ENCODE measurements at places on chromosomes 7 and 10.

DNA sequence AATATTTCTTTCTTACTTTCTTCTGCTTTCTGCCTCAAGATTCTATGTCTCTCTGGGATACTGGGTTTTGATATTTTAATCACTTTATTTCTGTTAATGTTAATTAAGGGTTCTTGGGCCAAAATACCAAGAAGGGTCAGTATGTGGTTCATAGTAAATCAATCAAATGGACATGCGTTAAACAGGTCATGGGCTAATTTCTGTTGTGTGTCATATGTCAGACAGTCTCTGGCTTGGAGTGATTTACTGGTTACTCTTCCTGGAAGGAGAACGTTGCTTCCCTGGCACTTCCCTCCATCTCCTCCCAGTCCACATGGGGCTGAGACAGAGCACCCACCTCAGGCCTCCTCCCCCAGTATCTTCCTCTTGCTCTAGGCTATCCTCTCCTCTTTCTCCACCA, 489.1 kb downstream of the SUGCT start:
- no peak for DNase-seq

- no peak for DNase-seq
Observed at GRCh38 chr7:12152196-12152918, 58.7 kb upstream of the TMEM106B start.

DNA sequence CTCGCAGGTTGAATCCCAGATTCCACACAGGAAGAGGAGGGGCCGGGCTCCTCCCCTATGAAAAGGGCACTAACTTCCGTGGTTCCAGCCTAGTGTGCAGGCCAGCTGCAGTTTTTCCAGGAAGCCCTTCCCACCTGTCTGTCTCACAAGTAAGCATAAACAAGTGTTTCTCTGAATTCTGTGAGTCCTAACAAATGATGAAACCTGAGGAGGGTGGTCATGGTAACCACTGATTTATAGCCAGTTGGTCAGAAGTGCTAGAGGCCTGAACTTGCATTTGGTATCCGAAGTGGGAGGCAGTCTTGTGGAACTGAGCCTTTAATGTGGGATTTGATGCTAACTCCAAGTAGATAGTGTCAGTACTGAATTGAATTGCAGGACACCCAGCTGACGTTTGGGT, 54.7 kb upstream of the STEAP4 start:
- DNase-seq, result no peak

DNA sequence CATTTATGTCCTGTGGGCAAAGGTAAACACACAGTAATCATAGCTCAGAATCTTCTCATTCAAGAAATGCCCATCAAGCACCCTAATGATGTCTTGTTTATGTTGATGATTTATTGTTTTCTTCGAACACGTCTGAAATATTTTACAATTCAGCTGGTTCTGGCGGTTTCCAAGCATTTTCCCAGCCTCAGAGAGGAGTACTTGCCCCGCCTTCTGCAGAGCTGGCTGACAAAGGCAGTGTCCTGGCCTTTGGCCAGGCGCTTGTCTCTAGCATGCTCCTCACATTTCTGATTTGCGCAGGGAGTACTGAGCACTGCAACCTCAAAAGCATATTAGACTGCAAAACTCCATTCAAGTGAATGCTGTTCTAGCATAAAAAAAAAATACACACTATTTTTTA, 314.2 kb upstream of the GNAI1 start:
- no peak for DNase-seq

GRCh38 chr7:123372368-123372767, 162.0 kb downstream of the IQUB start:
- DNase-seq, result no peak

GRCh38 chr10:110160081-110160480, 47.3 kb upstream of the MXI1 start:
- no peak for DNase-seq

- DNase-seq, result no peak
Observed at GRCh38 chr7:106312099-106312871, 27.5 kb upstream of the NAMPT start.

GRCh38 chr10:14369906-14370305, 39.2 kb upstream of the FRMD4A start:
- DNase-seq, result no peak

GRCh38 chr7:36637417-36637816, 86.9 kb downstream of the AOAH start:
- no peak for DNase-seq

GRCh38 chr10:102225646-102226541, at the start of gene ELOVL3:
ELOVL3 (plus strand) TSS chr10:102226299; CDS start chr10:102226549, 250 bp downstream.
- DNase-seq, result peak; percentile 76

DNA sequence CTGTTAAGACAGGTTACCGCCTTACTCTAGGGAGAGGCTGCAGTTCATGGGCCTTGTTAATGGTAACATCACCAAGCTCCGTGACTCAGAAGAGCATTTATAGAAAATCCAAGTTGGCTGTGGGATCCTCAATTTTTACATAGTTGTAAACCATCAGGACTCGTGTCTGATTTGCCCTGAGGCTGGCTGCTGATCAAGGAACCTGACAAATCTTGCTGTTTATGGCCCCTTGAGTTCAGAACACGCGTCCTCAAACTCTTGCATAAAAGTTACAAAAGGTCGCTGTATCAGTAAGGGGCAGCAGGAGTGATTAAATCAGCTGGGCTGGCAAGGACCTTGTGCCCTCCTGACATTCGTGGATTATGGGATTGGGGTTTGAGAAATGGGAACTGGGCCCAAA, 4.6 kb downstream of the SLC13A4 start:
- DNase-seq, result no peak

GRCh38 chr7:102933763-102934162, 21.0 kb downstream of the LRRC17 start:
- no peak for DNase-seq

DNA sequence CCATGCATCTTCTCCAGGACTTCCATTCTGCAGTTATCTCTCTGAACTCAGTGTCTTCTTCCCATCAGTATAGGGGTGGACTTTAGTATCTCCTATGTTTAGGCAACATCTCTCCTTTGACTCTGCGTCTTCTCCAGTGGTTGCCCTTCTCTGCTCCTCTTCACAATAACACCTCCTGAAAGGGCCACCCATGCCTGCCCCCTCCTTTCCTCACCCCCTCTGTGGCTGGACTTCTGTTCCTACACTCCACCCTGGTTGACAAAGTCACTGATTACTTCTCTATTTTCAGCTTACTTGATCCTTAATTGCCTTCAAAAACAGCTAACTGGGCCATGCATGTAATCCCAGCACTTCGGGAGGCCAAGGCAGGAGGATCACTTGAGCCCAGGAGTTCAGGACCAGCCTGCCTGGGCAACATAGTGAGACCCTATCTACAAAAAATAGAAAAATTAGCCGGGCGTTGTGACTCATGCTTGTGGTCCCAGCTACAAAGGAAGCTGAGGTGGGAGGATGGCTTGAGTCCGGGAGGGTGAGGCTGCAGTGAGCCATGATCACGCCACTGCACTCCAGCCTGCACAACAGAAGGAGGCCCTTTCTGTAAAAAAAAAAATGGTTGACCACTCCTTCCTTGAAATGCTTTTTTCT, 13.7 kb downstream of the SRGN start:
- no peak for DNase-seq

- DNase-seq, result no peak
Observed at GRCh38 chr10:128629111-128630096, 503.2 kb upstream of the MKI67 start.

GRCh38 chr7:30231271-30231670, 53.1 kb upstream of the ZNRF2 start:
- no peak for DNase-seq

GRCh38 chr7:42690794-42691639, 220.9 kb downstream of the C7orf25 start:
- no peak for DNase-seq

- DNase-seq, result no peak
Observed at GRCh38 chr10:14200698-14201544, 129.8 kb downstream of the FRMD4A start.

DNA sequence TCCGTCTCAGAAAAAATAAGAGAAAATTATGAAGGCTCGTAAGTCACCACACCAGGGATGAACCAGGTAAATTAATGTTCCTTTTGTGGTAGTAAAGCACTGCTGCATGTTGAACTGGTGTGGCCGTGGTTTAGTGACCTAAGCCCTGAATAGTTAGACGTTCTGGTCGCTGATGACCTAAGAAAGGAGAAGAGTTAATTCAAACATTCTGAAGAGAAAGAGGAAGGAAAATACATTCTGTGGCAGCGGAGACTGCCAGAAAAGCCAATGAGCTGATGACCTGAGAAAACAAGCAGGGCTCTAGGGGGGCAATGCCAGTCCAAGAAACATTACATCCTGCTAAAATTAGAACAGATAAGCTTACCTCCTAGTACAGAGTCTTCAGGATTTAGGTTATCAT, 17.5 kb downstream of the DNAJC9 start:
- DNase-seq, result no peak

DNA sequence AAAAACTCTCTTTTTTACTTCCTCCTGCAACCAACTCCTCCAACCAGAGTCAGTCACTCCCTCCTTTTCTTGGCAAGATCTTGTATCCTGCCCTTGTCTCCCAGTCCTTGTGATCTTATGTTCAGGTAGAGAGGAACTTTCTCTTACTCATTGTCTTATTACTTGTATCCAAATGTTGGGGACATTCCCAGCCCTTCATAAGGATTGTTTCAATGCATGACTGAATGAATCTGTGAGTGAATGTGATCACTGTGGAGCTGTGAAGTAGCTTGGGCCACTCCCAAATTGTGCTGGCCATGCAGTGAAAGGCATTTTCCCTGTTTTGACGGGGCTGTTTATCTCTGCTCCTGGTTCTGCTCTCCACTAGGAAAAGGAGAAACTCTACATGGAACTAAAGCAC, 93.7 kb downstream of the CFAP58 start:
- DNase-seq, result no peak

GRCh38 chr7:36671432-36671829, 52.9 kb downstream of the AOAH start:
- DNase-seq, result no peak

DNA sequence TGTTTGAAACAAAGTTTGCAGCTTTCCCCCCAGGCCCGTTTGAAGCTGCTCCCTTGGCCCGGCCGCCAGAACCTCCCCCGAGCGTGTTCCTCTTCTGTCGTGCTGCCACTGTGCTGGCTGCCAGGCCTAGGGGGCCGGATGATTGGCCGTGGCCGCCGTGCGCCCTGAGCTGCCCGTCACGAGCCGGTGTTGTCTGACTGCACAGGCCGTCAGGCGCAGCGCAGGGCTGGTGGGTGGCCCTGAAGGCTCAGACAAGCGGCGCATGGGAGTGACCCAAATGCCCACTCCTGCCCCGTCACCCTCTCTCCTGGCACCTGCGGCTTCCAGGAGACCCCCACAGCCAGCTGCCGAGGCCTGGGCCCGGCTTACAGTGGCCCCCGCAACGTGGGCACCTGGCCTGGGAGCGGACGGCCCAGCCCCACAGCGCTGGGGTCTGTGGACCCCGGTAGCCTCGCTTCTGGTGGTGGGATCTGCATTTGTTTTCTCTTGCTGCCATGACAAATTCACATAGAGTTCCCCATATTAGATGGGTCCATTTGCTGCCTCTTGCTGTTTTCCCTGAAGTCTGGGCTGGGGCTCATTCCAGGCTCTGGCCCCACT, 13.1 kb downstream of the JAKMIP3 start:
- no peak for DNase-seq

GRCh38 chr10:100103581-100103980, 21.9 kb upstream of the CPN1 start:
- no peak for DNase-seq

GRCh38 chr10:100779329-100779728, 33.9 kb downstream of the PAX2 start:
- DNase-seq, result no peak

GRCh38 chr7:131355917-131356777, 28.5 kb downstream of the MKLN1 start:
- DNase-seq, result no peak

GRCh38 chr10:4353059-4353655, 472.9 kb upstream of the AKR1E2 start:
- DNase-seq, result no peak

Data from stimulated activated CD8-positive, alpha-beta memory T cell treated with anti-CD3 and anti-CD28 coated beads, Interleukin-7, amount 100 ng/mL, for 4 hours (primary cell).